ENCODE measurements at places on chromosomes 3 and 15. TPM values are rescaled to one million over a fixed set of nuclear protein-coding genes. Genes with fewer than 3 reads are reported as not detected.

DNA sequence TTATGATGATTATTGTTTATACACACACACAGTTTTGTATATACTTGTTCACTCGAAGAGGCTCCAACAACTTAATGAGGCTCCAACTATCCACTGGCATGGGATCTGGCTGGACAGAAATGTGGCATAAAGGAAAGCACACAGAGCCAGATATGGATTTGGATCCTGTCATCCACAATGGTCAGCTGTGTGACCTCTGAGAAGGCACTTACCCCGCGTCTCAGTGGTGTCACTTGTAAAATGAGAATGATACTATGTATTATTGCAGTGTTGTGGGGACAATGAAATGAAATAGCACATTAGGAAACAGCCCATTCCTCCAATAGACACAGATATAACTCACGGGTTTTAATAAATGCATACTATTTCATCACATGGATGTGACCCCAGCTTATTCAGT is 42.2 kb downstream of the PDZRN3 start:
- no peak for DNase-seq

DNA sequence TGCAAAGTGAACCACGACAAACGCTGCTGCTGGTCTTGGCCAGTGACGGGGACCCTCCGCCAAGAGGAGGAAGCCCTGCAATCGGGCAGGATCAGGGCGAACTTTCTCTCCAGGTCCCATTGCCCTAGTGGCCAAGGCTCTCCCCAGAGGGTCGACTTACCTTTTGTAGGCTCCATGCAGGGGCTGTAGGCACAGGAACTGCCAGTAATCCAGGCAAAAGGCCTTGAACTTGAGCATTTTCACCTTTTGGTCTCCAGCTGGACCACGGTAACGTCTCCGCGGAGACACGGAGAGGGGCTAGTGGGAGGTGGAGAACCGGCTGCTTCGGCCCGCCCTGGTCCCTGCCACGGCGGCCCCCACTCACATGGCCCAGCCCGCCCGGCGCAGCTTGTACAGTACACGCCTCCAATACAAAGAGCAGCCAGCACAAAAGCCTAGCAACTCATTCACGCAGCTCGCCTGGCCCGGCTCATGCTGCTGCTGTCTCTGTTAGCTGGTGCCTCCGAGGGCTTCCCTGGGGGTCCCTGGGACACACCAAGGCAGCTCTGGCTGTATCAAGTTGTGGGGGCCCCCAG is 31.0 kb downstream of the IQSEC1 start:
- DNase-seq: no peak

DNA sequence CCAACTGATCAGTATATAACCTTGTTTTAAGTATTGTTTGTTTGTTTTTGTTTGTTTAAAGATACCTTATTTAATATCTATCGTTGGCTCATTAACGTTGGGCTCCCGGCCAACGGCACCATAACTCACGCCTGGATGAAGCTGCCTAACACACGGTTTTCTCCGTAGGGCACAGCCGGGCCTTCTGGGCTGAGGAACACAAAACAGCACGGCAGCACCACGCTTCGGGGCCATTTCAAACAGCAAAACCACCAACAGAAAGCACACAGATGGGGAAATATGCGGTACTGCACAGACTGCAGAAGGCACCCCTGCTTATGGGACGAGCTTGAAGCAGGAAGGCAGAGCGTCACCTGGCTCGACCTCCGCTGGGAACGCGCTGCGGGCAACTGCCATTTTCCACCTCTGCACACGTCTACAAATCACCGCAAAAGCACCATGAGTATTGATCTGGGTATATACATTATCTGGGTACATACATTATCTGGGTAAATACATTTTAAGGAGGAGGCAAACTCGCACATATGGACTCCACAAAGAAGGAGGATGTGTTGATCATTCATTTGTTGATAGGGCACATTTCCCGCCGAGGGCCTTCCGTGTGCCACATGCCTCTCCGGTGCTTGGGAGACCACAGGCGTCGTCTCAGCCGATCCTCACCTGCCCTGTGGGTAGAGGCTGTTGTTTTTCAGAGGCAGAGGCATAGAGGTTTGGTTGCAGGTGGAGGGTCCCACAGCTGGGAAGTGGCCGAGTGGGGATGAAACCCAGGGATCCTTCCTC is 123.7 kb upstream of the ATP2B2 start:
- DNase-seq: no peak

GRCh38 chr3:168061332-168061996 is 34.3 kb downstream of the GOLIM4 start:
- DNase-seq: no peak

GRCh38 chr3:111314181-111314873 is 227.7 kb upstream of the CD96 start:
- DNase-seq: no peak

NOP10 gene
- polyA plus RNA-seq: 502 TPM

- DNase-seq: peak; percentile 71
Observed at GRCh38 chr3:184284696-184285095, 8.9 kb downstream of the ECE2 start.

- peak; percentile 45 for DNase-seq
Observed at GRCh38 chr3:123409443-123410148, 39.3 kb downstream of the ADCY5 start.

GRCh38 chr3:134406331-134407238 is 32.3 kb upstream of the AMOTL2 start:
- no peak for DNase-seq

GRCh38 chr15:100683434-100683833 is 81.0 kb downstream of the ASB7 start:
- no peak for DNase-seq

DNA sequence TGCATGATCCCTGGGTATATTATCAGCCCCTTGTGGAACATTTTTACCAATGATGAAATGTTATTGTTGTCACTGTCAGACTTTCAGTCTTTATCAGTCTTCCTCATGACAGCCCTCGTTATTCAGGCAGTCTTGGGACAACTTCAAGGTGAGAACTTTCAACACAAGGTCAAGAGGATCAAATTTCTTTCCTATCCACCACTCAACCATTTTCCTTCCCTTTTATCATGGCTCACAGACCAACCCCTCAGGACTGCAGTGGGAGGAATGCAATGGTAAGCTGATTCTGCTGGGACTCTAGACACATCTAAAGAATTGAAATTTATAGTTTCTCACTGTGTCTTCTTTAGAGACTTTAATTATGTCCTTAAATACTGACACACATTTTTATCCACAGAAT is 107.0 kb upstream of the LSAMP start:
- no peak for DNase-seq

GRCh38 chr3:125318871-125319270 is 56.3 kb downstream of the ZNF148 start:
- DNase-seq: no peak

GRCh38 chr15:78263351-78263781 is 996 bp upstream of the DNAJA4 start:
- no peak for DNase-seq

DNA sequence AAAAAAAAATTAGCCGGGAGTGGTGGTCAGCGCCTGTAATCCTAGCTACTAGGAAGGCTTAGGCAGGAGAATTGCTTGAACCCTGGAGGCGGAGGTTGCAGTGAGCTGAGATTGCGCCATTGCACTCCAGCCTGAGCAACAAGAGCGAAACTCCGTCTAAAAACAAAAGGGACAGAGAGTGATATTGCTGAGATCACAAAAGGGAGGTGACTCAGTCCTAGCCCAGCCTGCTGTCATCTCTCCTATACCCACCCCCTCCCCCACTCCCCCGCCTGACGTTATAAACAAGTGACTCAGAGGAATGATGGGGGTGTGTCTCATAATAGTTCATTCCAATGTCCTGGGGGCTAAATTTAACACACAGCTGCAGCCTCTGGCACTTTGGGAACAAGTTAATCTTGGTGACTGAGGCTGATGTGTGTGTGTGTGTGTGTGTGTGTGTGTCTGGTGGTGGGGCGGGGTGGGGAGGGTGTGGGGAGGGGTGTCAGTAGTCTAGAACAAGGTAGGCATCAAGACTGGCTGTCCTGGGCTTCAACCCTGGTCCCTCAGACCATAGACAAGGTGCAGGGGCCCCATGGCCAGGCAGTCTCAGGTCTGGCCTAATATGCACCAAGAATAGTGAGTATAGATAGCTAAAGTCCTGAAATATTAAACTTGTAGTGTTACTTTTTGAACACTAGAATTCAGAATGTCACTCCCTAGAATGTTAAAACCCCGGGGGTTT is 1.3 kb upstream of the KLHL40 start:
- peak; percentile 53 for DNase-seq

TATDN2 gene
- polyA plus RNA-seq: 36.0 TPM

DNA sequence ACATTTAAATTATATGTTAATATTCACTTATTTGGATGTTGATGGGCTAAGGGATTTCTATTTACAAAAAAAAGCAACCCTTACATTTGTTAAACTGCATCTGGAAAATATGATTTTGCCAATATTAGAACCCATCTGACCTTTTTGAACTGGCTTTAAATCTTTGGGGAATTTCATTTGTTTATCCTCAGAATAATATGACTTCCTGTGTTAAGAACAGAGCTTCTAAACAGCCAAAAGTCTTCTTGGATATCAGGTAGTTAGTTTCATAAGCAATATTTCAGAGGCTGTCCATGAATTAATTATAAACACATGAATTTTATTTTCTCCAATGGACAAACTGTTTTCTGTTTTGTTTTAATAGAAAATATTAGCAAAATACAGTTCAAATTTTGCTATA is 301.9 kb upstream of the AGTR1 start:
- DNase-seq: no peak

DNA sequence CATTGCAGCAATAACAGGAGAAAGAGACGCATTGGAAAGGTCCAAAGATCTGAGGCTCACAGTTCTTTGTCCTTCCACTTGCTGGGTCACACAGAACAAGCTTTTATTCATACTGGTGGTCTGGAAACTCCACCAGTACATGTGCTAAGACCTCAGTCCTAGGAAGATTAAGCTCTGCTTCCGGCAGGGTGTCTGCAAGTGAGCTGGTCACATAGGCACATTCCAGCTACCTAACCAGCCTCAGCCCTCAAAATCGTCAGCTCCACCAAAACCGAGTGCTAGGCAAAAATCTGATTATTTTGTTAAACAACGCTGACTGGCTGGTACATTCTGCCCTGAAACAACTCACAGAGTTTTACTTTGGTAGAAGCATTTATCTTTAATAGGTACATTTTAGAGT is 2.2 kb downstream of the ZBED2 start:
- no peak for DNase-seq

EEF1AKMT4 gene
- 9.8 TPM for polyA plus RNA-seq

RLBP1 gene
- not detected for polyA plus RNA-seq

NIPA2 gene
- polyA plus RNA-seq: 111 TPM

DNA sequence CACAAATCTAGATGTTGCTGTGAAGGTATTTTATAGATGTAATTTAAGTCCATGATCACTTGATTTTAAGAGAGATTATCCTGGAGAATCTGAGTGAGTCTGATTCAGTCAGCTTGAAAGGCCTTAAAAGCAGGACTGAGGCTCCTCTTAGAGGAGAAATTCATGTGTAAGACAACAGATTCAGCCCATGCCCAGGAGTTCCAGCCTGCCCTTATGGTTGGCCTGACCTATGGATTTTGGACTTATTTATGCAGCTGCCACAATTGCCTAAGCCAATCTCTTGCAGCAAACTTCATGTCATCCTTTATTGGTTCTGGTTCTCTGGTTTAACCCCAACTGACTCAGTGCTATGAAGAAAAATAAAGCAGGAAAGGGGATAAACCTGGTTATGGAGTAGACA is 296.5 kb upstream of the RASGRP1 start:
- no peak for DNase-seq

CCR8 gene
- not detected for polyA plus RNA-seq

ACAD9 gene
- 28.3 TPM for polyA plus RNA-seq

BCHE gene
- polyA plus RNA-seq: 2.1 TPM

GRCh38 chr15:66704803-66705153 is 2.7 kb downstream of the SMAD6 start:
- DNase-seq: no peak

RBMS3 gene
- polyA plus RNA-seq: 1.4 TPM

DNA sequence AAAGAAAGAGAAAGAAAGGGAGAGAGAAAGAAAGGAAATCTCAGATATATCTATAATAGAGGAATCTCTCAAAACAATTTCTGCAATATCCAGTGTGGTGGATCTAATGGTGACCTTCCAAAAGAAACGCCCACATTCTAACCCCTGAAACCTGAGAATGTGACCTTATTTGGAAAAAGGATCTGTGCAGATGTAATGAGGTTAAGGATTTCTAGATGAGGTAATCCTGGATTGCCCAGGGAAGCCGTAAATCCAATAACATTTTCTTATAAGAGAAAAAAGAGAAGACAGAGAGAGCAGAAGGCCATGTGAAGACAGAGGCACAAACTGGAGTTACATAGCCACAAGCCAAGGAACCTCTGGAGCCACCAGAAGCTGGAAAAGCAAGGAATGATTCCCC is 307.6 kb downstream of the ZBTB20 start:
- peak; percentile 11 for DNase-seq

DNA sequence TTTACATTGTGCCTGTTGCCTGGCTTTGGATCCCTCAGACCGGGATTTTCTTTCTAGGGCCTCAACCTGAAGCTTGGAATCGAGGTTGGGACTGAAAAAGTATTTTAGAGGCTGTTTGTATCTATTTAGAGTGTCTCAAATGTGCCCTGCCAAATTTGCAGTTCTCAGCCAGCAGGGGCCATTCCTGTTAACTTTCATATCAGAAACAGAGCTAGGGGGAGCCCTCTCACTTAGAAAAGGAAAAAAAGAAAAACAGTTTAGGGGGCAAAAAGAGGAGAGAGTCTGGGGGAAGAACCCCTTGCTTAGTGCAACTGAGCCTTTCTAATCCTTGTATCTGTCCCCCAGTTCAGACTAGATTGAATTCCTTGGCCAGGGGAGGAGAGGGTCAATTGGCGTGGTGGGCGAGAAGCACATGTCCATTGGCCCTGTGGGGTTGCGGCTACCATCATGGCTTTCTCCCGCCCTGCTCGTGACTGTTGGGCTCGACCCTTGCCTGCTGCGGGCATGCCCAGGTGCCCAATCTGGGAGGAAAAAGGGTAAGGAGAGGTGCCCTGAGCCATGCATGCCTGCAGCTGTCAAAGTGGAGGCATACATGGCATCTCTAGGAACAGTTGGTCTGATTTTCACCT is 101.6 kb downstream of the CFAP44 start:
- no peak for DNase-seq

DNA sequence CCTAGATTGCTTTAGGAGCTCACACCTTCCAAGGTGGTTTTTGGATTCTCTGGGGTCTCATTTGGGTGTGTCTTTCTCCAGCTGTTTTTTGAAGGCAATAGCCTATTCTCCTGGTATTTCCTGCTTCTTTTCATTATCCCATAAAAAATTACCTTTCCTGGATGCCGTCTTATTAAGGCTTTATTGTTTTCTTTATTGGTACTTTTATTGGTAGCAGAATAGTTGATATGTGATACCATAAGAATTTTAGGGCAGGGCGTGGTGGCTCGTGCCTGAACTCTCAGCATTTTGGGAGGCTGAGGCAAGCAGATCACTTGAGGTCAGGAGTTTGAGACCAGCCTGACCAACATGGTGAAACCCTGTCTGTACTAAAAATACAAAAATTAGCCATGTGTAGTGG is 18.3 kb upstream of the MEF2A start:
- no peak for DNase-seq
